ENCODE measurements at places on chromosomes 16 and 17.

DNA sequence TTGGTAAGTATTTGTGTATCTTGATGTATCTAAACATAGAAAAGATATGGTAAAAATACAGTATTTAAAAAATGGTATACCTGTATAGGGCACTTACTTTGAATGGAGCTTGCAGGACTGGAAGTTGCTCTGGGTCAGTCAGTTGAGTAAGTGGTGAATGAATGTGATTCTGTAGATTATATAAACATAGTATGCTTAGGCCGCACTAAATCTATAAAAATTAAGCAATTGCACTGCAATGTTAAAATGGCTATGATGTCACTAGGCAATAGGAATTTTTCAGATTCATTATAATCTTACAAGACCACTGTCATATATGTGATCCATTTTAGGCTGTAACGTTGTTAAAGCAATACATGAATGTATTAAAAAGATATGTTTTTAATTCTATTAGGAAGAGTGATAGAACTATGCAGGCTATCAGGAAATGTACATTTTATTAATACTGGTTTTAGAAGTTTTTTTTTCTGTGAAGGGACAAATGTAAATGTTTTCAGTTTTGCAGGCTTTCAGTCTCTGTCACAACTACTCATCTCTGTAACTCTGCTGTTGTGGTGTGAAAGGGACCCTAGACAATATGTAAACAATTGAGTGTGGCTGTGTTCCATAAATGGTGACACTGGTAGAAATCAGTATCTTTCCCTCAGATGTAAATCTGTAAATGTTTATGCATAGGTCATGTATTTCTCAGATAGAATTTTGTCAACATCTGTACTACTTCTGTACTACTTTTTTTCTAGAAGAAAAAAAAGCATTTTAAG is 10.5 kb downstream of the CBFB start:
- no peak for DNase-seq

GRCh38 chr17:79793924-79794304 is 3.0 kb downstream of the CBX8 start:
- DNase-seq, result no peak

GRCh38 chr16:46688101-46688653 is 801 bp downstream of the VPS35 start:
- DNase-seq, result no peak

- DNase-seq, result no peak
Measured at GRCh38 chr17:81916234-81917001, 1.6 kb downstream of the SIRT7 start.

GRCh38 chr16:75491876-75492275 is 3.4 kb downstream of the CHST6 start:
- no peak for DNase-seq
